ENCODE measurements at places on chromosomes 4 and X. TPM values are rescaled to one million over a fixed set of nuclear protein-coding genes. Genes with fewer than 3 reads are reported as not detected.

DNA sequence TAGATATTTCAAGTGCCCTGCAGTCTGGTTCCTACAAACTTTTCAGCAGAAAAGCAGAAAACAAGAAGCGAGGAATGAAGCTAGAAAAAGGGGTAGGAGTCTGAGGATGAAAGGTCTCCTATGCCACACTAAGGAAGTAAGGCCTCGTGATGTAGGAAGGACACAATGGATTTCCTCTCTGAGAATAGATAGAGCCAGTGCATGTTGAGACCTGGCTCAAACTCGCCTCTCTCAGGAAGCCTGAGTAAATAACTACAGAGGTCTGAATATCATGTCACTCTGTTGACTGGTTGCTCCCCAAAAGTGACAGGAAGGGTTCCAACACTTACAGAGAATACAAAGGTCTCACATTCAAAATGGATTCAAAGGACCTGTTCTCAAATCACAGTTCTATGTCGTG, 93.3 kb downstream of the GRIA3 start:
- DNase-seq = no peak

- DNase-seq = peak; percentile 48
These were observed 133.1 kb downstream of the HMX1 start for GRCh38 chr4:8738471-8738931.

The TLR6 gene
- total RNA-seq = 5.2 TPM

The ITGB1BP2 gene
- 0.67 TPM for total RNA-seq

The NSG1 gene
- 1.2 TPM for total RNA-seq

GRCh38 chr4:111601671-111602070, 543.6 kb upstream of the FAM241A start:
- DNase-seq = no peak

DNA sequence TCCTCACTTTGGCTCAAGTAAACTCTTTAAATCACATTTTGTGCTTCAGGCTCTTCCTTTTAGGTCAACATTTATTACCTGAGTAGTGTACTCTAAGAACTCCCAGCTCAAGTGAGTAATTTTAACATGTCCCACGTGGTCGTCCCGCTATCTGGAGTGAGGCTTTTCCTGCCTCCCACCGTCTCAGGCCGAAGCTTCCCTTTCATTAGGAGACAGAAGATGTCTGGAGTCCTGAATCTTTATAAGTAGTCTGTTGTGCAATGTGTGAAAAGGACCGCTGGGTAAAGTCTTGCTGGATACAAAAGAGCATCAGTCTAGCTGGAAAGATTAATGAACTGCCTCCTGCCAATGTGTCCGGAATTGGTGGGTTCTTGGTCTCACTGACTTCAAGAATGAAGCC, 117.7 kb upstream of the NEIL3 start:
- DNase-seq = no peak

The RASL11B gene
- total RNA-seq = 1.6 TPM

GRCh38 chrX:103398421-103398864, 22.1 kb downstream of the BEX3 start:
- DNase-seq = no peak

GRCh38 chr4:39978904-39979303, 1.2 kb upstream of the PDS5A start:
- DNase-seq = no peak

GRCh38 chrX:15749642-15750610, 11.9 kb downstream of the CA5B start:
- DNase-seq = no peak

The CABS1 gene
- not detected for total RNA-seq

DNA sequence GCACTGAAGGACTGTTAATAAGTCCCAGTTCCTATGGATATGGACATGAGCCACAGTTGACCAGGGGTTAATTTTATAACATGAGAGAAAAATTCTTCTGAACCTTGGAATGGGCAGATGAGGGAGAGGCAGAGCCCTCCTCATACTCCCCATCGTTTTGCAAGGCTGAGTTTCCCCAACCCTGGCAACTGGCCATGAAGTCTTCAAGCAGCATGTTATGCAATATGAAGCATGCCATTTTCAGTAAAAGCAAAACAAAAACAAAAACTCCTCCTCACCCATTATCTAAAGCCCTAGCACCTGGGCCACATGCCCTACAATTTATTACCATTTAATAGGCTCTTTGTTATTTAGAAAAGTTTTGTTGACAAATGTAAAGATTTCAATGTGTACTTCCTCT, 64.5 kb downstream of the GPC4 start:
- no peak for DNase-seq

- DNase-seq = no peak
These were observed 63.6 kb downstream of the CLNK start for GRCh38 chr4:10620935-10621488.

- no peak for DNase-seq
These were observed 93.8 kb upstream of the HELT start for GRCh38 chr4:184924516-184924915.

- no peak for DNase-seq
These were observed 30.4 kb downstream of the LRIT3 start for GRCh38 chr4:109878355-109878754.

- DNase-seq = no peak
These were observed 1.3 kb upstream of the PDHA1 start for GRCh38 chrX:19342331-19342906.

The TLR3 gene
- 15.7 TPM for total RNA-seq

GRCh38 chr4:44002368-44002767, 446.2 kb downstream of the KCTD8 start:
- DNase-seq = no peak

DNA sequence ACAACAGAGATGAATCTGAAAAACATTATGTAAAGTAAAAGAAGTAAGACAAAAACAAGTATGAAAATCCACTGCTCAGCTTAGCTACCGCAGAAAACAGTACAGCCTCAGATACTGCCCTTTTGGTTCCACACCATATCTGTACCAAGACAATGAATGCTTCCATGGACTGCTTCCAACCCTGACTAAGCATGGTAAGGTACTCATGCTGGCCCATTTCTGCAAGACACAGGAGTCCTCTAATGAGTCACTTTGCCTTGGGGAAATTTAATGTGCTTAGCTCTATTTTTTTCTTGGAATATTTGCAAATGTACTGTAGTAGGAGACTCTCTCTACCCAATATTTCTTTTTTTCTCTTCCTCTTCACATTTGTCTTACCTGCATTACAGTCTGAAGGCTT, 931.7 kb upstream of the HS3ST1 start:
- DNase-seq = no peak

The CCDC110 gene
- not detected for total RNA-seq

GRCh38 chr4:118927974-118928373, 39.3 kb downstream of the SYNPO2 start:
- DNase-seq = no peak

The RAB33B gene
- total RNA-seq = 13.7 TPM

DNA sequence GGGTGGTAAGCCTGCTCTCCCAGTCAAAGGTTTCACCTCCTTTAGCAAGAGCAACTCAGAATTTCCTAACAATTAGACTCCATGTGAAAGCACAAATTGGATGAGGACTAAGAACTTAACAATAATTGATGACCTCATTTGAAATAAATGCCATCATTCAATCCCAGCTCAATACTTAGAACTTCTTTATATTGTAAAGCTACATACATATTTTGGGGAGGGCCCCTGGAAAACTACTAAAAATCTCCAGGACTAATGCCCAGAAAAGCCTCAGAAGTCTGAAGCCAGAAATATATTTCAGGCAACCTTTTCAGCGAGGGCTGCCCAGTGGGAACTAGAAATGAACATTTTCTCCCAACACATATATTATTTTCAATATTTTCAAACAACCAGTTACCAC, 38.1 kb downstream of the AMOT start:
- DNase-seq = no peak

DNA sequence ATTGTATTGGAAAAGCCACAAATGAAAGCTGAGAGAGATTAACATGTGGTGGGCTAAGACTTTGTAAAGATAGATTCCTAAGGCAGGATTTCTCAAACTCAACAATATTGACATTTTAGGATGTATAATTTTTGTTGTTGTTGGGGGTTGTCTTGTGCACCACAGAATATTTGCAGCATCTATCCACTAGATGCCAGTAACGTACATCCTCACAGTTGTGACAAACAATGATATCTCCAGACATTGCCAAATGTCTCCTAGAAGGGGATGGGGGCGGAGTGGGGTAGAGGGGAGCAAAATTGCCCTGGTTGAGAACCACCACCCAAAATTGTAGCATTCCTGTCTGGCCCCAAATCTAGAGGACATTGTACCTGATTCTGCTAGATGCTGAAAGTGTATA, 14.7 kb upstream of the CBR4 start:
- no peak for DNase-seq

The FAM149A gene
- 17.8 TPM for total RNA-seq

The TMEM35A gene
- 1.3 TPM for total RNA-seq

DNA sequence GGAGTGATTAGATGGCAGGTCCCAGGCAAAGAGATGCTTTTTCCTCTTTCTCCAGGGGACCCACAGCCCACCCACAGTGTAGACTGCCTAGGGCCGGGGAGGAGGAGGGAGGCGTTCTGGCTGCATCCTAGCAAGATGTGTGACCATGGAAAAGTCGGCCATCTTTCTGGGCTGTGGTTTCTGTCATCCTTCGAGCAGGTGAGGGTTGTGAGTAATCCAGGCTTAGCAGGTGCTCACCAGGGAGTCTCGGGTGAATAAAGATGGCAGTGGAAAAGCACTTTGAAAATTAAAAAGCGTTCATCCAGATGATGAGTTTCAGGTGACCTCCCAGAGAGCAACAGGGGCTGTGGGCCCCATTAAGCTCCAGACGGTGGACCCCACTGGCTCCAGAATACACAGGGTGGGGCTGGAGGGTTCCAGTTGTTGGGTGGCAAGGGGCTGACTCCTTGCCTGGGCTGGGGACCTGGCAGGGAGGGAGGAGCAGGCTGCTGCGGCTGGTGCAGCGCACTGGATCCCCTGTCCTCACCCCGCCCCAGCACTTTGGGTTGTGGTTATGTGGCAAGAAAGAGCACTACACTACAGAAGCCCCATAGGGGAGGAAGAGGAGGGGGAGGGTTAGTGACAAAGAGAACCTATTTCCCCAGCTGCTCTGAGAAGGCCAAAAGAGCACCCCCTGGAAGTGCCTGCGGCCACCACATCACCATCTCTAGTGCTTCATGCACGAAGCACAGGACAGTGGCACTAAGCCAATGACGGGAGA, 23.7 kb downstream of the ELF4 start:
- peak; percentile 63 for DNase-seq

DNA sequence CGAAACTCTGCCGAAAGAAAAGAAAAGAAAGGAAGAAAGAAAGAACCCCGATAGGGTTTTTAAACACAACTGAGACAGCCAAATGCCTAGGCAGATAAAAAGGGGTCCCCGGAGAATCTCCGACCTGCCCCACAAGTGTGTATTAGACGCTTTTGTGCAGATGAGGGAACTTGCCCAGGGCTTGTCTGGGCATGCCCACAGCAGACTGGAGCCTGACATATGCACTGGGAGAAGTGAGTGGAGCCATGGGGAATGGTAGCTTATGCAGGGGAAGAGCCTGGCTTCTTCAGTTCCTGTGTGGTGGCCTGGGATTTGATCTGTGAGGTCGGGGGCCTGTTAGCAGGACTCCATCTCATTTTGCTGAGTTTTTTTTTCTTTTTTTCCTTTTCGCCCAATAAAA, 199.0 kb downstream of the GPC3 start:
- no peak for DNase-seq

DNA sequence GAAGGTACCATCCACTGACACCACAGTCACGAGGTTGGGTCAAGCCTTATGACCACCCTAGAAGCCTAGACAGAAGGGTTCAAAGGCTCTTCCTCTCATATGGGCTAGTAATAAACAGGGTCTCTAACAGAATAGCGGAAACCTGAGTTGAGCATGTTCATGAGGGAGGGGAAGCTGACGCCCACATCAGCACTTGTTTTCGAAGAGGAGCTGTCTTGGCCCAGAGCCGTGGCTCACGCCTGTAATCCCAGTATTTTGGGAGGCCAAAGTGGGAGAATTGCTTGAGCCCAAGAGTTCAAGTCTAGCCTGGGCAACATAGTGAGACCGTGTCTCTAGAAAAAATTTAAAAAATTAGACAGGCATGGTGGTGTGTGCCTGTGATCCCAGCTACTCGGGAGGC, 21.5 kb upstream of the TMSB4X start:
- no peak for DNase-seq

The LRIT3 gene
- total RNA-seq = 0.20 TPM

DNA sequence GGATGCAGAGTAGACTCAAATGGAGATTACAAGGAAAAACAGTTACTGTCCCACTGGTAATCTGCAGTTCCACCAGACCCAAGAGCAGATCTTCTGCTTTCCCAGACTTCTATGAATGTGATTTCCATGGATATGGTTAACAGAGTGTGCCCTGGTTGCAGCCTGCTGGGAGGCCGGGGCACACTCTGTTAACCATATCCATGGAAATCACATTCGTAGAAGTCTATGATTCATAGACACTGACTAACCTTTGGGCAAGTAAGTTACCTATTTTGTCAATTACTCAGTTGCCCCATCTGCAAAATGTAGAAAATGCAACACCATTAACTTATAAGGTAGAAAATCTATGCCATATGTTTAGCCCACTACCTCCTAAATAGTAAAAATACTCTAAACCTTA, 443.1 kb upstream of the PITX2 start:
- DNase-seq = no peak

DNA sequence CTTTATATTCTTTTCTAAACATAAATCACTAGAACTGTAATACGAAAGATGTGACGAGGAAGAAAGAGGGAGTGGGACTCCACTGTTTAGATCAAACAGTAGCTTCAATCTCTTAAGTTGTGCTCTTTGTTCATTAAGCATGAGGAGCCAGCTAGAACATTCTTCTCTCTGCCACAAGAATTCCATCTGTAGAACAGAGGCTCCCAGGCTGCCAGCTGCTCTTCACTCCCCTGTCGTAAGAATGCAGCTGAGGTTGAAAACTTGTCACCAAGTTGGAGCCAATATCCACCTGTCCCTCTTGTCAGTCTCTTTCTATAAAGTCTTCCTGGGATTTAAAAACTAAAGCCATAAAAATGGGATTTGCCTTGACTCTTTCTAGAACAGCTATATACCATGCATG, 65.0 kb upstream of the SEC24B start:
- no peak for DNase-seq

DNA sequence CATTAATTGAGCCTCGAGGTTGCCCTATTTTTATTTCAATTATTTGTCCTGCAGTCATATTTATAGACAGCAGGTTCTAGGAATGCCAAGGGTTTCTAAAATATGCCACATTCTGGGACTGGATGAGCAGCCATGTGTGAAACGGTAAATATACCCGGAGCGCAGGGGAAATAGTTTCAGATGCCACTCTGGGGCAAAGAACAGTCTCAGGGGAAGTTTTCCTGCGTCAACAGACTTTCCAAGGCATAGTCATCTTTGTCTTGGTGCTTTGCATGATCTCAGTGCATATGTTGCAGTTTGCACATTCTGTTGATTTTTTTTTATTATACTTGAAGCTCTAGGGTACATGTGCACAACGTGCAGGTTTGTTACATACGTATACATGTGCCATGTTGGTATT, 71.0 kb downstream of the GPAT3 start:
- no peak for DNase-seq

GRCh38 chr4:165096776-165097175, 15.9 kb downstream of the TMEM192 start:
- DNase-seq = no peak

The HS3ST1 gene
- total RNA-seq = 9.5 TPM

The TCEAL6 gene
- not detected for total RNA-seq

Data from upper lobe of left lung (tissue), 6 donors.